Brain microvascular endothelial cell (primary cell): ENCODE measurements at places on chromosomes 16 and 17.

GRCh38 chr17:49327835-49328784 lies 33.9 kb downstream of the ZNF652 start:
- no peak for DNase-seq

DNA sequence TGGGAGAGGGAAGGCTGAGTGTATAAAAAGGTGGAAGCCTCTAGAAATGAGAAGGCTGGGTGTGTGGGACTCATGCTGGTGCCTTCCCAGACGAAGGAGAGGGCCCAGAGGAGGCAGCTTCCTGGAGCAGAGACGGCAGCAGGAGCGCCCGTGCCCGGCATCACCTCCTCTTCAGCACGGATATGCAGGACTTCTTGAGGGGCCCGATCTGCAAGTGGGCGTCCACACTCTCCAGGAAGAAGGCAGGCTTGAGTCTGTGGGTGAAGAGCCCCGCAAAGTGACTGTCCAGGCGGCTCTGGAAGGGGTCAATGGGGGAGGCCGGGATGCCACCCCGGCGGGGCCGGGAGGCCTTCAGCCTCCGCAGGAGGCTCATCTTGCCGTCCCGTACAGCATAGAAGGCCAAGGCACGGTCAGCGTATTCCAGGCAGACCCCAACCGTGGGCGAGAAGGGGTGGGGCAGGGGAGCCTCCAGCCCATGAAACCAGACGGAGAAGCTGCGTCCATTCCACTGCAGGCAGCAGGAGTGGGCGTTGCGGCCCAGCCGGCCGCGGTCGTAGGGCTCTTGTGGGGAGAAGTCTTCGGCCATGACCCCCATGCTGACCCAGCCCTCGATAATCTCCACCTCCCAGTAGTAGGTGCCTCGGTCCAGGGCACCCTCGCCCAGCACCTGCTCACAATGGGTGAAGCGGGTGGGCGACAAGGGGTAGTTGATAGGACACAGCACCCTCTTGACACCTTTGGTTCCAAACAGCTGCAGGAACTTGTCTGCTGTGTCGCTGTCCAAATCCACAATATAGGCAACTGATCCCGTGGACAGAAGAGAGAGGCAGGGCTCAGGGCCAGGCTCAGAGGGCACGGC lies 3.8 kb downstream of the TRIM47 start:
- DNase-seq = no peak

DNA sequence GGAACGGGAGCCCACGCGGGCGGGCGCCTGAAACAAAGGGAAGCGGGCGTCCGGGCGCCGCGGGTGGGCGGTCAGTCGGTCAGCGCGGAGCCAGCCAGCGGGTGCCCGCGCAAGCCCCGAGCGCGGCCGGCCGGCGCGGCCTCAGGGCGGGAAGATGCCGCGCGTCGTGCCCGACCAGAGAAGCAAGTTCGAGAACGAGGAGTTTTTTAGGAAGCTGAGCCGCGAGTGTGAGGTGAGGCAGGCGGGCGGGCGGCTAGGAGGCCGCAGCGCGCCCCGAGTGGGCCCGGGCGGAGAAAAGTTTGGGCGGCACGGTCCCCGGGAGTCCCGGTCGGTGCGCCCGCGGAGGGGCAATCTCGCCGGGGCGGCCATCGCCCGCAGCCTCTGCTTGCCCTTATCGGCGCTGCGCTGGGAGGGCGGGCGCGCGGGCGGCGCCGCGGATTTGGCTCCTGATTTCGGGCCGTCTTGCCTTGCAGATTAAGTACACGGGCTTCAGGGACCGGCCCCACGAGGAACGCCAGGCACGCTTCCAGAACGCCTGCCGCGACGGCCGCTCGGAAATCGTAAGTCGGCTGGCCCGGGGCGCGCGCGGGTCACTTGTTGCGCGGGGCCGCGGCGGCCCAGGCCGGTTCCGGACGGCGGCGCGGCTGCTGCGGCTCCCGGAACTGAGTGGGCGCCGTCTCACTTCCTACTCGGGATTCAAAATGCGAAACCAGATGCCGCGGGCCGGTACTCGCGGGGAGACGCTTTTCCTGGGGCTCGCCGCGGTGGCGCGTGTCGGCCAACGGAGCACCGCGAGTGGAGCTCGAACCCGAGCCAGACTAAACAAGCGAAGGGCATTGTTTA lies 526 bp downstream of the CBFB start:
- DNase-seq = peak; percentile 34

DNA sequence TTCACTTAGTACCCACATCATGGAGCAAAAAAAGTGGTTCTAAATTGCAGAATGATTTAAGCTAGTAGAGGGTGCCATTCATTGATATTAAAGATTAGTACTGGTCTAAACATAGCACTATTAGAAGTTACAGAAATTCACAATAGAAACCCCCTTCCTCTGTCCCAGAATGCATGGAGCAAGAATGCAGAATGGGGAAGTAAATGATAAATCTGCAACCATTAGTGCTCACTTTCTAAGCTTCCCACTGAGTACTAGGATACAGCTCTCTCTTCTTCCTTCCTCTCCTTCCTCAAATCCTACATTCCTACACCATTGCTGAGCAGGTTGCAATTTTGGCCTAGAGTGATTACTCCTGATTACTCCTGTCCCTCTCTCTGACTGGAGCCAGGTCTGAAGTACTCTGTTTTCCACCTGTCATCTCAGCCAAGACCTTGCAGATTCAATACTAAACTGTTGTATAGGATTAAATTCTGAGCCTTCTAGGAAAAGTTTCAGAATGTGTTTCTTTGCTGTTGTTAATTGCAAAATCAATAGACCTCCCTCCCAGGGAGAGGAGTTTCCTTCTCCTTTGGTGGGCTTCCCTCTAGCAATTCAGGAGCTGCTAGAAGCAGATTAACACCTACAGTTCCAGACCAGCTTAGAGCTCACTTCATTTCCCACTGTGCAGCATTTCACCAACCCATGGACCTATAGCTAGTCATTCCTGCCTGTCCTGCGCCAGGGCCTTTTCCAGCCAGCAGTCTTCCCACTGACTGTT lies 165.5 kb upstream of the TBX2 start:
- no peak for DNase-seq

DNA sequence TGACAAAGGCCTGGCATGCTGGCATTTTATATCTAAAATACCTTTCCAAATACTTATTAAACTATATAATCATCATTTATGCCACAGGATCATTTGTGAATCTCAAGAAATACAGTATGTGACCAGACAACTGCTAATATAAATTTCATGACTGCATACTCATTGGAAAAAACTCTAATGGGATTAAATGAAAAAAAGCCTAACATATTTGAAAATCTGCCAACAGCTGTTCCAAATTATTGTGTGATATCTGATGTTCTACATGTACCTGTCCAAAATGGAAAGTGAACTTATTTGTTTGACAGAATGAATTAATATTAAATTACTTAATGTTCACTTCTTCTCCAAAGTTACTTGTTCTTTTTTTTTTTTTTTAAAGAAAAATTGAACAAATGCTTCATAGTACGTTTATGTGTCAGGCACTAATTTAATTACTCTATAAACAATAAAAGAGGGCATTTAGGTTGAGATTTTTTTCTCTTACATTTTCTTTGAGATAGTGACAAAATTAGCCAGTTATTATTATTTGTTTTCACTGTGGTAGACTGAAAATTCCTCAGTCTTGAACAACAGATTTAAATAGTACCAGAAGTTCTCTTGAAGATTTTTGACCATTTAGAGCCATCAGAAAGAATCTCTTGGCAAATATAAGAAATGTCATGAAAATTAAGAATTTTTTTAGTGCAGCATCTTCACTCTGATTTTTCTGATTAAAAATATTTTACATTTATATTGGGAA lies 114.0 kb downstream of the FTO start:
- no peak for DNase-seq

DNA sequence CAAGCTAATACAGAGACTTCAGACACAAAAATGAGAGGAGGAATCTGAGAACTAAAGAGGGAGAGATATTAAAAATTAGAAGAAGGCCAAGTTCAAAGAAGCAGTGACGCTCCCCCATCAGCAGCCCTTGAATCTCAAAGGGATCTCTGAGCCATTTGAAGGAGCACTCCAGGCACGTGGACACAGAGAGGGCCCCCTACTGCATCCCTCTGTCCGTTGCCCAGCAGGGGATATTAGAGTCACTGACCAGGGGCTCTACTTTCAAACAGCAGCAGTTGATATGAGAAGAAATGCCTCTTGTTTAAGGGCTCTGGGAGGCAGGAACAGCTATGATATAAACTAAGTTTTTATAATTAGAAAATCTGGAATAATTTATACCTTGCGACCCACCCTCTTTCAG lies 479.0 kb upstream of the SALL1 start:
- no peak for DNase-seq

- no peak for DNase-seq
These were observed 24.8 kb downstream of the ADCY9 start for GRCh38 chr16:4091240-4092012.

DNA sequence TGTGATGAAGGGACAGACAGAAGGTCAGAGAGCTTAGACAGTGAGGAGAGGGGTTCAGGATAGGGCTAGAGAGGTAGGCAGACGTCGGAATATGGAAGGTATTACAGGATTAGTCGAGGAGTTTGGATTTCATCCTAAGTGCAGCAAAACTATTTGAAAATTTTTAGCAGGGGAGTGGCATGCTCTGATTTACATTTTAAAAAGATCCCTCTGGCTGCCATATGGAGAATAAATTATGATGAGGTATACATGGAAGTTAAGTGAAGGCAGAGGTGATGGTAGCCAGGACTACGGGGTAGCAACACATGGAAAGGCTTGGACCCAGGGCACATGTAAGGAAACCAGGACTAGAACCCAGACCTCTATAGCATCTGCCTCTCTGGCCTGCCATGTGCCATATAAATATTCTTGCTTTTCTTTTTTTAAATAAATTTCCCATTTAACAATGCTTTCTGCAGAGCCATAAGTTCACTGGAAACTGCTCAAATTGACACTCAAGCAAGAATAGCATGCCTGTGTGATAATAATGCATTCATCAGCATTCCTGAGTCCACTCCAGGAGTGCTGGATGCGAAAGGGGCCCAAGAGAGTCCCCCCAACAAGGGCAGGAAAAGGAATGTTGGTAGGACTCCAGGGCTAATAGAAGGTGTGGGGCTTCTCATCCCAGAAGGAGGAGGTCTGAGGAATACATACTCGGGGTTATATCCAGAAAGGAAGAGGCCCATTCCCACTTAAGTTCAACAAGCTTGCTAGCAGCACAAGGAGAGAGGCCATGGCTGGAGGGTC lies 78.2 kb downstream of the HLF start:
- DNase-seq = no peak

GRCh38 chr16:12089492-12090150 lies 113.1 kb downstream of the SNX29 start:
- DNase-seq = peak; percentile 51

GRCh38 chr16:56617212-56618085 lies 8.1 kb upstream of the MT1E start:
- DNase-seq = peak; percentile 52

DNA sequence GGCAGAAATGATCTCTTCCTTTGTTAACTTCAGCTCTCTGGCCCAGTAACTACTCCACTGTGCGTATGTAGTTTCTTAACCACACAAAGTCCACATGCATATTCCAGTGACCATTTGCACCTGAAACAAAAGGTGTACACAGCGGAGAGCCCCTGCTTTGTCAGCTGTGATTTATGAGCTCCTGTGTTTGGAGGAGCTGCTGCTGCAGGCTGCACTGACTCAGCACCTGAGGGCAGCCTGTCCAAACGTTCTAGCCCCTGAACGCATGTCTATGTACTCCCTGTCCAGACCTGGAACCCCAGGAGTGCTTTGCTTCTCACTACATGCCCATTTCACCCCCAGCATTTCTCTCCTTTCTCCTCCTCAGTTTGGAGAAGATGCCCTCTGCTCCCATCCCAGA lies 216.1 kb downstream of the ABCC12 start:
- no peak for DNase-seq

DNA sequence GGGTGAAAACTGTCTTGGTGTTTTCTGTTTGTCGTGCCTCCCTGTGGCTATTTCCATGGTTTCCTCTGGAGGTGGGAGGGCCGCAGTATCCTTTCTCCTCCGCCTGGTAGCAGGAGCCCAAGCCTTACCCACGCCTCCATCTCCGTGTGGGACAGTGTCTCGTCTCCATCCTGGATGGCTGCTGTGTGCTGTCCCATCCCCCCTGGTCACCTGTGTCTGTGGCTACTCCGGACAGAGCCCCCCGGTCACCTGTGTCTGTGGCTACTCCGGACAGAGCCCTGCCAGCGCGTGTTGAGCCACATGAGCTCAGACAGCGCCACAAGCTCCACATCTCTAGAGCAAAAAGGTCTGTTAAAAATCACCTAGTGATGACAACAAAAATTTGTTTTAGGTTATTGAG lies 198.2 kb upstream of the CHMP6 start:
- DNase-seq = no peak

DNA sequence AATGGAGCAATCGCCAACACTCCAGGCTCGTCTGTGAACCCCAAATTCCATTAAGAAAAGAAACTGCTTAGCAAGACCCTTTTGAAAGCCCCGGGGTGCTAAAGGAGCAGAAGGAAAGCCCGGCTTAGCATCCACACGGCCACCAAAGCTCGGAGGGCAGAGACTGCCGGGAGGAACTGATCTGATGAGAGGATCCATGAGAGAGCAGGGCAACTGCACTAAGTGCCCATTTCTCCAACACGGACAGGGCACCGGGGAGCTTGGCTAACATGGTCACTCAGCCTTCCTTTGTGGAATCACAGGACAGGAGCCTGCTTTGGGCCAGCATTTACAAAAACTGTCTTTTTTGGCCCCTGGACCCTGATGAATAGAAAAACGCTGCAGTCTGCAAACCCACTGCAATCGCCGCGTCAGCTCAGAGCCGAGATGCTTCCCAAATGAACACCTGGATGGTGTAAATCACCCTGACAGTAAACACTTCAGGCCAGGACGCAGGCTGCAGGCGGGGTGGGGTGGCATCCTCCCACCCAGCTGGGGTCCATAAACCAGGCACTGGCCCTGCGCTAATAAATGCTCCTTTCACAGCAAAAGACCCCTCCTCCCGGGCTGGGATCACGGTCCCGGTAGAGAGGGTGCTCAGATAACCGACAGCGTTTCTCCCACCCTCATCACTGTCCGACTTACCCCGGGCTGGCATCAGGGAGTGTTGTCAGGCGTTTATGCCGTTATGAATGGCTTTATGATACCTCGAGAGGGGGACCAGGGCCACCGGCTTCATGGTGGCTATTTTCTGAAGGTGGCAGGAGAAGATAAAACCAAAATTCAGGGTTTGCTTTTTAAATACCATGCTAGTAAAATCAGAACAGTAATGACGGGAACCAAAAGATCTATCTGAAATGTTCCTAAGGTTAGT lies 299.5 kb downstream of the IRF8 start:
- no peak for DNase-seq

DNA sequence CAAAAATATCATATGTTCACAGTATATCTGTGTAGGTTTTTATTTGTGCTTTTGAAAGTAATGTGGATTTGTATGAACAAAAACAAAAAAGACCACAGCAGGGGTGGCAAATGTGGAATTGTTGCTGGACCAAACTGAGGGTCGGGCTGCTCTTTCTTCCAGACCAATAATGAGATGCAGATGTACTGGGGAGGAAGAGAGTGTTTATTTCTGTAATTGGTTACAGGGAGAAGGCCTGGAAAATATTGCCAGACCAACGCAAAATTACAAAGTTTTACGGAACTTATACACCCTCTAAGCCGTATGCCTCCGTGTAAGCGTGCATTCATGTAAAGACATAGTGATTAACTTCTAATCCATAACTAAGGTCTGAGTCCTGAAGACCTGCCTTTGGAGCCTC lies 353.9 kb upstream of the C16orf82 start:
- no peak for DNase-seq
